Stimulated activated naive B cell treated with anti-CD40 and anti-IgM and Interleukin-4, amounts not matched to agents 10 μg/mL and 1 μg/mL and 100 μg/mL, for 72 hours (primary cell): ENCODE measurements at places on chromosomes 3 and 15.

GRCh38 chr15:63041402-63041973 is 1.1 kb upstream of the TPM1 start:
- DNase-seq, result no peak

DNA sequence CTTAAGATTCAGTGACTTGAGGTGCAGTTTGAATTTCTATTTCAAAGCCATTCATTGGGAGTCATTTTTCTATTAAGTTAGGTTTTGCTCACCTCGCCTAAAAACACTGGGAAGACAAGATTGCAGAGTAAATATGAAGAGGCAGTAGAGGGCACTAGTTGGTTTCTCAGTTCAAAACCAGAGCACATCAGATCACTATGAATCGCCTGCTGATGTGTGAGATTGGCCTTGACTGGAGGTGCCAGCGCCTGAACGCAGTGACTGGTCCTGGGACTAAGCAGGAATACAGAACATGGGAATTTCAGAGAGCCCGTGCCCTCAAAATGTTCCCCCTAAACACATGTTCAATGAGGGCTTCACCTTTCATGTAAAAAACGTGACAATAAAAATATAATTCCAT is 229.0 kb downstream of the ITPR1 start:
- no peak for DNase-seq

DNA sequence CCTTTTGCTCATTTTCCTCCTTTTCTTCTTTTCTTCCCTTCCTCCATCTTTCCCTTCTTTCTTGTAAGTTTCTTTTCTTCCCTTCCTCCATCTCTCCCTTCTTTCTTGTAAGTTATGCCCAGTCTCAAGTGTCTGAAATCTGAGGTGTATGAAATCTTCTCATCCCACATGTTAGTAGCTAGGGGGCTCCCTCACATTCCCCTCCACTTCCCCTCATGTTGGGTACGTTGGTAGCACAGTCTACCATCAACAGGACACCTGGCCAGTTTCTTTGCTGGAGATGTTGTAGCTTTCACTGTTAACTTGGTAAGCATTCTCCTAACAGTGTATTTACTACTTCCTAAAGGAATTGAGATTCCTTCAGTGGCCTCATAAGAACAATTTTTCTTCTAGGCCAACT is 133.9 kb downstream of the ALDH1A2 start:
- DNase-seq, result no peak

DNA sequence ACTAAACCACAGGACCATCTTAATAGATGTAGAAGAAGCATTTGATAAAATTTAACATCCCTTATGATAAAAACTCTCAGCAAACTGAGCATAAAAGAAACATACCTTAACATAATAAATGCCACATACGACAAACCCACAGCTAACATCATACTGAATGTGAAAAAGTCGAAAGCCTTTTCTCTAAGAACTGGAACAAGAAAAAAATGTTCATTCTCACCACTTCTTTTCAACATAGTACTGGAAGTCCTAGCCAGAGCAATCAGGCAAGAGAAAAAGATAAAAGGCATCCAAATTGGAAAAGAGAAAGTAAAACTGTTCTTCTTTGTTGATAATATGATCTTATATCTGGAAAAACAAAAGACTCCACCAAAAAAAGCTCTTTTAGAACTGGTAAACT is 134.2 kb downstream of the RPL22L1 start:
- DNase-seq, result no peak

DNA sequence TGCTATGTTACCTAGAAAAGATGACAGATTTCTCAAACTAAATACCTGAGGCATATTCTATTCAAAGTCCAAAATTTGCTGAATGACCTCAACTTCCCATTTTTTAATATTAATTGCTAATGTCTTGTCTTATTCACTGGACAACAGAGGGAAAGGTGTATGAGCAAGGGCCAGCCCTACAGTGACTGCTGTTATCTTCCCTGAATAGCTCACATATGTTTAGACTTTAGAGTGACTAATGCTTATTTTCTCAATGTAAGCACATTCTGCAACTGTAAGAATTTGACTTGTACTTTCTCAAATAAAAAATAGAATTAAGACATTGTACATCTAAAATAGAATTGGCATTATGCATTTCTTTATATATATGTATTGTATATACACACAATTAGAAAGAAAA is 26.5 kb upstream of the AADACL2 start:
- no peak for DNase-seq
